Stimulated activated CD4-positive, alpha-beta T cell treated with anti-CD3 and anti-CD28 coated beads, TNF-alpha, amount 100 ng/mL, for 4 hours (primary cell): ENCODE measurements at places on chromosomes 11 and 22.

GRCh38 chr11:114440121-114440860, 1.0 kb downstream of the REXO2 start:
- no peak for DNase-seq

- no peak for DNase-seq
These were observed 34.5 kb downstream of the NOX4 start for GRCh38 chr11:89456681-89457080.

GRCh38 chr11:88535266-88535665, 197.7 kb upstream of the CTSC start:
- no peak for DNase-seq

GRCh38 chr11:8100158-8100557, 19.1 kb downstream of the TUB start:
- DNase-seq, result no peak

DNA sequence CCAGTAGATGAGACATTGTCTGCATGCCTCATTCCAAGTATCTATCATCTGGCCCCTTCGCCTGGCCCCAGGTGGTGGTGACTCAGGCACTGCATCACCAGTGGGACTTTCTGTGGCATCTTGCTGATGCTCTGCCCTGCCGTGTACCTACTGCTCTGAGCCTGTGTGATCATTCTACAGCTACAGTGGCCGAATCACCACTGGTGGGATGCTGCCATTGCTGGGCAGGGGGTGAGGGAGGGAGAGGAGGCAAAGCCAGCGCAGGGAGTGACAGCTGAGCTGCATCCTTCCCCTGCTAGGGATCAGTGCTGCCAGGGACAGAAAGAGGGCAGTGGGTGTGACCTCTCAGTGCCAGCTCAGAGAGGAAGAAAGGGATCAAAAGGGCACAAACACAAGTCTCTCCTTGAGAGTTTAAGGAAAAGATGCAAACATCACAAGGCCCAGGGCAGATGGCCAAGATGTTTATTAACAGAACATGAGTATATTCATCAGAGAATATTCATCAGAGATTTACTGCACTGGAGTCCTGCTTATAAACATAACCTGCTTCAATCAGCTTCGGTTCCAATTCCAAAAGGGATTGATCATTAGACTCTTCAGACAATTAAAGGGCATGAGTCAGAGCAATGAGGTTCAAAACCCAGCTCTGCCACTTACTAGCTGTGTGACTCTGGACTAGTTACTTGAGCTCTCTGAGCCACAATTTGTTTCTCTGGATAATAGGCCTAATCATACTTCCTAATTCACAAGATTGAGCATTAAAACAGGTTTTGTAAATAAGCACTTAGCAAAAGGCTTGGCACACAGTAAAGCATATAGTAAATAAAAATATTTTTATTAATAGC, 109.8 kb downstream of the NAT10 start:
- peak; percentile 52 for DNase-seq

DNA sequence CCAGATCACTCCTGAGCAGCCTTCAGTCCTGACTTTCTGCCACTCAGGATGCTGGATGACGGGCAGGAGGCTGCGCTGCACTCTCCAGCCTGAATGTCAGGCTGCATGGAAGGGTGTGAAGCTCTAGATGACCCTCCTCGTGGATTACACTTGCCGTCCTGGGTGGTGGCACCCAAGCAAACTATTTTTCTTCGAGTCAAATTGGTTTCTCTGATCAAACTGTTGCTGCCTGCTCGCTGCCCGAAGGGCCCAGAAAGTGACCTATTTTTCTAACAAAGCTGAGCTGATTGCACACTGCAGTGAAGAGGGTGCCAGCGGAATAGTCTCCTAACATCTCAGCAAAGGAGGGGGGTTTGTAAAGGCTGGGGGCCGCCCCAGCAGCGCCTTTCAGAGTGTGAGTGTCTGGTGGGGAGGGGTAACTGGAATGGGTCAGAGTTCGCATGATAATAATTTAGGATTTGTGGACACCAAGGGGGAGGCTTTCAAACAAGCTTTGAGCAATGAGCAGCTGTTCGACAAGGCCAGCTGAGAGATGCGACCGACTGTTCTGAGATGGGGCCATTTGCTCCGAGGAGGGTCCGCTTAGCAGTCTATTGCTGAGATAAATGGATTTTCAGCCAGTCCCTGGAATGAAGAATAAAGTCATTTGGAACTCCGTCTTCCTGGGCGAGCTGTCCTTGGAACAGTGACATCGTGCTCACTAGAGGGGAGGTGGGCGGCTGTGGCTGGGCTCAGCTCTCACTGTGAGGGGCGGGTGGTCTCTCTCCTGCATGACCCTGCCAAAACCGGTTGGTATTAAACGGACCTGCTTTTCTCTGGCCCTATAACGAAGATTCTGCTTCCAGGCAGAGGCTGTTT, 537.6 kb downstream of the BRD1 start:
- no peak for DNase-seq

DNA sequence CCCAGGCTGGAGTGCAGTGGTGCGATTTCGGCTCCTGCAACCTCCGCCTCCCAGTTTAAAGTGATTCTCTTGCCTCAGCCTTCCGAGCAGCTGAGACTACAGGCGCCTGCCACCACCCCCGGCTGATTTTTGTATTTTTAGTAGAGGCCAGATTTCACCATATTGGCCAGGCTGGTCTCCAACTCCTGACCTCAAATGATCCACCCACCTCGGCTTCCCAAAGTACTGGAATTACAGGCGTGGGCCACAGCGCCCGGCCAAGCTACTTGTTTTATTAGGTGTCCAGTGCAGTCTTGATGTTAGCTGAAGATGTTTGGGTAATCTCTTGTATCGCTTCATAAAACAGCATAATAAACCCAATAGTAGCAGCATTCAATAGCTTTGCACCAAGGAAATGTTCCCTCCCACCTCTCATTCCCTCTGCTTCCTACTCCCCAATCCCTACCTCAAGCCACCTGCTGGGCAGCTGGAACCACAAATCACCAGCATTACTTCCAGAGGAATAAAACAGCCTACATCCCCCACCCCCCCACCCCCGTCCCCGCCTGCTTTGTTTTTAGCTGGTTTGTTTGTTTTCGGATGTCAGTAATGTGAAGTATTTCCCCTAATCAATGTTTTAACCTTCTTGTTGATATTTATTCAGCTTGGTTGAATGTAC, 11.0 kb upstream of the GRIK4 start:
- DNase-seq, result no peak

DNA sequence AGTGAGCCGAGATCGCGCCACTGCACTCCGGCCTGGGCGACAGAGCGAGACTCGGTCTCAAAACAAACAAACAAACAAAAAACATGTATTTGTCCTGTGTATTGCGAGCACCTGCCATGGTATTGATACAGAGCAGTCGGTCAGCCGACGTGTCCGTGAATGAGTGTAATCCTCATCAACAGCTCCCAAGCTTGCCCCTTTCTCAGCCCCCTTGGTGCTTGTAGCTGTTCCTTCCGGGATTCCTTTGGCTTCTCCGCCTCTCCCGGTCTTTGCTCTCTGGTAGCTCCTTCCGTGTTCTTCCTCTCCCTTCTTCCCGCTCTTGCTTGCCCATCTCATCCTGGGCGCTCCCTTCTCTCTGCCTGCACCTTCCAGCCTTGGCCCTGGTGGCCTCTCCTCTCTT, 10.9 kb downstream of the ZNF74 start:
- no peak for DNase-seq

- no peak for DNase-seq
These were observed 673 bp upstream of the DUSP18 start for GRCh38 chr22:30668386-30668710.

GRCh38 chr11:20207781-20208621, 47.7 kb upstream of the DBX1 start:
- DNase-seq, result no peak

DNA sequence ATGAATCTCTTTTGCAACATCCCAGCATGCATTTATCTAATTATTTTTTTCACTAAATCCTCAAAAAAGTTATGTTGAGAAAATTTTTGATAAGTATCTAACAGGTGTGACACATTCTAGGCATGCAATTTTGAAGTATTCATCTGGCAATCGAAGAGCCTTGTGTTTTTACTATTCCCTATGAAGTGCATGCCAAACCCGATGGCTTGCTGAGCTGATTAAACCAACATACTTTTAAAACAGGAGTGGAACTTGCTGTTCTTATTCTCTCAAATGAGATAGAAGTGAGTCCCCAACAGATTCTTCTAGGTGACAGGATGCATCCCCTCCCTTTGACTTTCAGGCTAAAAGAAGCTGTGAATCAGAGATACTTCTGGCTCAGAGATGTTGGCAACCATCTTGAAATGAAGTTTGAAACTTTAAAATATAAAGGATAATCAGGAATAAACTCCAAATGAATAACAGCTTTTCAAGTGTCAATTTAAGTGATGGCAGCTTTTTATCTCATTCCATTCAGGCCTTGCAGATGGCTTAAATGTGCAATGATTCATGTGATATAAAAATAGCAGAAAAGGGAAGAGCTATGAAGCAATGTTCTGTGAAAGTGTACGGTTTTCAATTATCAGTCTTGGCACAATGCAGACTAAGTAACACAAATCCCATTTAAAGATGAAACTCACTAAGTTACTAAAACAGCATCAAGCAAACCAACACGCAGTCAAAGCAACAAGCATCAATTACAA, 67.7 kb downstream of the APOL5 start:
- DNase-seq, result no peak

- no peak for DNase-seq
These were observed 375.4 kb downstream of the DDX10 start for GRCh38 chr11:109040303-109040702.

GRCh38 chr22:38866399-38867123, 5.5 kb downstream of the CBX6 start:
- DNase-seq, result no peak

DNA sequence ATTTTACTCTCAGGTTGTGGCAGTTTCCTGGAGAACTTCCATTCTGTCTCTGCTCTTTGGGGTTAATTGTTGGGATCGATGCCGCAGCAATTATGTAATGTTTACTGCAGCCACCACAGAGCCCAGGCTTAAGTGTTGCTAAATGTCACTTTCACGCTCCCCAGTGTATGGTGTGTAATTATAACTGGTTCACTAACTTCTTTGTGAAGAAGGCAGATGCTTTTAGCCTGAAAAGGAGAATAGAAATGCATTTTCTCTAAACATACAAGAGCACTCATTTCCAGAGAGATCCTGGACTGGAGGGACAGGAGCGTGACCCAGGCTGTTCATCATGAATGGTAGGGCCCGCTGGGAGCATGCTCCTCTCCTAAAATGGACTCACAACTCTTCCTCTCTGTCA, 132.2 kb upstream of the PLET1 start:
- DNase-seq, result no peak

DNA sequence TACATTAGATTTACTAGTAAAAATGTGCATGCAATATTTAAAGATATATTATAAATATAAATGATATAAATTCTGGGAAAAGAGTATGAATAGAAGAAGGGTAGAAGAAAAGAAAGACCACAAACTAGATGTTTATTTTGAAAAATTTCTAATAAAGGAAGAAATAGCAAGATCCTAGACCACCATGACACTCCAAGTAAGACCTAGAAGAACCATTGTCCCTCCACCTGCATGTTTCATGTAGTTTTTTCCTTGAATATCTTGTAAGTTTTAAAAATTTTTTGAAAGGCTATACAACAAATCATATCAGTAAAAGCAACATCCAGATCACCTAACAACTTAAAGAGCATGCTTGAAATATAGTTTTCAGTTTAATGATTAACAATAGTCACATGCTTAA, 46.8 kb downstream of the ARHGAP32 start:
- DNase-seq, result no peak
